ENCODE measurements at places on chromosomes 2 and 18.

DNA sequence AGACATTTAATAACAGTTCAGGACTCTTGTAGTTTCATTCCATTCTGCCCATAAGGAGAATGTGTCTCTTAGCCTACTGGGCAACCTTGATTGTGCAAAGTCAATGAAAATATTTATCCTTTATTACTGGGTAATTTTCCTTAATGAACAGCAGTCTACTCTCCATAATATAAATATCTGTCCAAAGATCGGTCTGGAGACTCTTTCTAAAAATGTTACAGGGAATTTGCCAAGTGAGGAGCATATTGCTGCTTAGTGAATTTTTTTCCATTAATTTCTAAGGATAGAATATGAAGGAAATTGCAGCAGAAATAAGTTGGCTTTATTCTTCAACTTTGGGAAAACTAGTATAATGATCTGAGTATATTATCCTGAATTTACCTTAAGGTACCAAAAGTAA is 817.1 kb upstream of the FSHR start:
- DNase-seq, result no peak

DNA sequence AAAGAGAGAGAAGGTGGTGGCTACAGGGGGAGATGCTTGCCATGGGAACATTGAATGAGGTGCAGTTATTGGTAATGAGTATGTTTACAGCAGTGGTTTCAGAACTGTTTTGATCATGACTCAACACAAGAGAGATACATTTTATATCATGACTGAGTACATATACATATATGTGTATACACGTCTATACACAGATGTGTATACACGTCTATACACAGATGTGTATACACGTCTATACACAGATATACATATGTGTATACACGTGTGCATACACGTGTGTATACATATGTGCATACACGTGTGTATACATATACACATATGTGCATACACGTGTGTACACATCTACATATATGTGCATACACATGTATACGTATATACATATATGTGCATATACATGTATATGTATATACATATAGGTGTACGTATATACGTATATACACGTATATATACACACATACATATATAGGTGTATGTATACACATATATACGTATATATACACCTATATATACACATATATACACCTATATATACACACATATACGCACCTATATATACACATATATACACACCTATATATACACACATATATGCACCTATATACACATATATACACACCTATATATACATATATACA is 518.5 kb downstream of the TSN start:
- no peak for DNase-seq

GRCh38 chr2:38037757-38038621 is 38.0 kb downstream of the CYP1B1 start:
- peak; percentile 56 for DNase-seq

- no peak for DNase-seq
These were observed 105.9 kb upstream of the ID2 start for GRCh38 chr2:8575834-8576423.

DNA sequence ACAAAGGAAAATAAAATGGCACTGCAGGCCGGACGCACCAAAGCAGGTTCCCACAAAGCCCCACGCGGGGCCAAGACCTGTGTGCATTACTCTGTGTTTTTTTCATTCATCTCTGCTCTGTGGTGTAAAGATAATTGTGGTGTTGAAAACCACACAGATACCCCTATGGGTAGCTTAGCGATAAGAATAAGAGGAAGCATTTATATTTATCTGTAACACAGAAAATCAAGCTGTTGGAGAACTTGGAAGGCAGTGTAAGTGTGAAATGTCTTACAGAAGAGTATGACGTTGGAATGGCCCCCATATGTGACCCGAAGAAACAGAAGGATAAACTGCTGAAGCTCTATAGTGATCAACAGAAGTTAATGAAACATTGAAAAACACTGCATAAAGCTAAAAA is 20.3 kb upstream of the MARCO start:
- no peak for DNase-seq

DNA sequence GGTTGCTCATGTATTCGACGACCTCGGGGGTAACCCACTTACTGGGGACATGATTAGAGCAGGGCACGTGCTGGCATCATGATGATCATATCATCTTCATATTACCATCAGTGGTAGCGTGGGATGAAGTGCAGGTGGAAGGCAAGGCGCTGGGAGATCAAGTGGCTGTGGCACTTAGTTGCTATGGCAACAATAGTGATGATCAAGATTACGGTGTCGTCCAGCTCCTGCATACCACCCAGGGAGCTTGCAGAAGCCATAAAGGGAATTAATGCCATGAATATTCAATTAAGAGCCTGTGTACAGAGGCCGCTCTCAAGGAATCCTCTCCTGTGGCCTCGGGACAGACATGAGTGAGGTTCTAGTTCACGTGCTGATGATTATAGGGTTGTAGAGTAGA is 237.2 kb upstream of the COPS8 start:
- DNase-seq, result peak; percentile 38

- DNase-seq, result no peak
These were observed 76.3 kb downstream of the R3HDM1 start for GRCh38 chr2:135607561-135607960.

DNA sequence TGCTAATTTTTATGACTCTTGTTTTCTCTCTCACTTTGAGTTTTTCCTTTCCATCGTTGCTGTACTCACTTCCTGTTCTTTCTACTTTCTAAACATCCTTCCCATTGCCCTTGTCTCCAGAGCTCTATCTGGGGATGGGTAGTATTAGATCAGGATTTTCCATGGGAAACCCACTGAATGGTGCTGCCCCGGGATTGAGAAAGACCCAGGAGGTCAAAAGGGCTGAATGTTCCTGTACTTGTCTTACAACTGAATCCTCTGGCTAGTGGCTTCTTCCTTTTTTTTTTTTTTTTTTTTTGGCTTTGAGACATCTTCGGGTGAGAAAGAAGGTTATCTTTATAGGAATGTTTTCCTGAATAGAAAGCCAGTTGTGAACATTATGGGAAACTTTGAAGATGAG is 364.8 kb upstream of the SLC14A2 start:
- DNase-seq, result peak; percentile 28

- no peak for DNase-seq
These were observed 326.3 kb downstream of the CDH7 start for GRCh38 chr18:66077066-66077465.

GRCh38 chr18:80223581-80224148 is 23.6 kb downstream of the PARD6G start:
- DNase-seq, result no peak

DNA sequence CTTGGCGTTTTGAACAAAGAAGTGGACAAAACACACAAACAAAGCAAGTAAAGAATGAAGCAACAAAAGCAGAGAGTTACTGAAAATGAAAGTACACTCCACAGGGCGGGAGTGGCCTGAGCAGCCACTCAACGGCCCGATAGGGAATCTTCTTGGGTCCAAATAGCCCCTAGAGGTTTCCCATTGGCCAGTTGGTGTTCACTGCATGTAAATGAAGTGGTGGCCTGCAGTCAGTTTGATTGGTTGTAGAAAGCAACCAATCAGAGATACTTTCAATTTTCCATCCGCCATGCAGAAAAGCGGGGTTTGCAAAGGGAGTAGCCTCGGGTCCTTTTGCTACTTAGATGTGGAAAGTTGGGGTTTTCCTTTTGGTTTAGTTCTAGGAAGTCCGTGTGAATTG is 31.6 kb downstream of the CYBRD1 start:
- no peak for DNase-seq

- DNase-seq, result no peak
These were observed 192.4 kb downstream of the ZBTB7C start for GRCh38 chr18:48216639-48217257.

DNA sequence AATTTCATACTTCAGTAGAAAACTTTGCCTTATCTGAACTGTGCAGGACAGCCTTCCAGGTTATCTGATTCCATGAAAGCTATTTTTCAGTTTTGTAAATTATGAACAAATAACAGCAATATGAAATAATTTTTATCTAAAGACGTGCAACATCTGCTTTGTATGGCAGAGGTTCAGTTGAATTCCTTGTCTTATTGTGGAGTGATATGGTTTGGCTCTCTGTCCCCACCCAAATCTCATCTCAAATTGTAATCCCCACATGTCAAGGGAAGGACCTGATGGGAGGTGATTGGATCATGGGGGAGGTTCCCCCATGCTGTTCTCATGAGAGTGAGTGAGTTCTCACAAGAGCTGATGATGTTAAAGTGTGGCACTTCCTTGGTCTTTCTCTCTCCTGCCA is 18.1 kb upstream of the RPIA start:
- no peak for DNase-seq

DNA sequence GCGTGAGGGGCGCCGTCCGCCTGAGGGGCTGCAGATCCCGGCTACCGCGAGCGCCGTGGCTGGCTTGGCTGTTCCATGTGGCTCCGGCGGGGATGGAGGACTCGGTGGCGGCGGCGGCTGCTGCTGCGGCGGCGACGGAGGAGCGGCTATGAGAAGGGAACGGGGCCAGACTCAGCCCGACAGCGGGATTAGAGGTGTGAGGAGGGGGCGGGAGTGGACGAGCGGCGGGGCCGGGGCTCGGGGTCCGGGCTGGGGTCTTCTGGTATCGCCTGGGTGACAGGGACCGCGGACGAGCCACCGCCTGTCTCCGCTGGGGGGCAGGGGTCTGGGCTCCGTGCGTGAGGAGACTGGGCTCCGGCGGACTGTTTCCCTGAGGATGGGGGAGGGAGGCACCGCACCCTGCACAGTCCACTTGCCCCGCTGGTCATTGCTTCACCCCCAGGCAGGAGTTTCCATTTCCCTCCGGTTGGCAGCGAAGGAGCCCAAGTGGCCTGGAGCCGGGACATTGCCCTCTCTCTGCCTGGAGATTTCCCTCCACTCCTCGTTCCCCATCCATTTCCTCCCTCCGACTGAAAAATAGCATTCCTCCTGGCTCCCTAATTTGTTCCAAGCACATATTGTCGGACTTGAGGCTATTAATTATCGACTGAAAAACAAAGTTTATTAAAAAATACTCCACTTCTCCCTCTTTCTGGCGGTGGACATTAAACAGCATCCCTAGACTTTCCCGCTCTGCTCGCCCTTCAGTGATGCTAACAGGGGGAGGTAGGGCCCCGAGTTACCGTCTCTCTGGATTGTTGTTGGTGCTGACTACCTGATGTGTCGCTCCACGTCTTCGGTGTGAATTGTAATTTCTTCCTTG is 577 bp downstream of the EHBP1 start:
- DNase-seq, result peak; percentile 65

- DNase-seq, result no peak
These were observed 158.8 kb downstream of the SH3RF3 start for GRCh38 chr2:109287838-109288237.

GRCh38 chr2:151906633-151906998 is 78.4 kb upstream of the ARL5A start:
- DNase-seq, result no peak

DNA sequence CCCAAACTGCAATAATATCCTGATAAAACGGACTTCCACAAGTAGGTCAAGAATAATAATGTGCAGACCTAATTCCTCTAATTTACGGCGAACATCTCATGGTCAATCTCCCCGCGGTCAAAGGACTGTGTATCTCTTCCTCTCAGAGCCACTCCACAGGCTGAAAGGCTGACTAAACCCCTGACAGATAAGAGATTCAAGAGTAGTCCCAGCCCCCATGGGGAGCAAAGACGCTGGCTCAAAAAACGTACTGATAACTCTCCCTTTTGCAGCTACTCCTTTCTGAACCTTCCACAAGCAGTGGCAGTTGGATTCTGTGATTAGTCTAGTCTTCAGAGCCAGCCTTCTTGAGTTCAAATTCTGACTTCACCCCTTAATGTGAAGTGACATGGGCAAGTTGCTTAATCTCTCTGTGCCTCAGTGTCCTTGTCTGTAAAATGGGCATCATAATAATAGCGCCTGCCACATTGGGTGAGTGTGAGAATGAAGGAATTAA is 19.7 kb upstream of the IL18R1 start:
- no peak for DNase-seq

- no peak for DNase-seq
These were observed 62.4 kb downstream of the ANKRD62 start for GRCh38 chr18:12155996-12156395.
